Activated CD4-positive, alpha-beta T cell treated with anti-CD3 and anti-CD28 coated beads, Interleukin-2, Interleukin-4, amounts not matched to agents 100 ng/mL and 50 ng/mL, durations not matched to agents 16 hours and 8 hours (primary cell): ENCODE measurements at places on chromosomes 1 and 21.

DNA sequence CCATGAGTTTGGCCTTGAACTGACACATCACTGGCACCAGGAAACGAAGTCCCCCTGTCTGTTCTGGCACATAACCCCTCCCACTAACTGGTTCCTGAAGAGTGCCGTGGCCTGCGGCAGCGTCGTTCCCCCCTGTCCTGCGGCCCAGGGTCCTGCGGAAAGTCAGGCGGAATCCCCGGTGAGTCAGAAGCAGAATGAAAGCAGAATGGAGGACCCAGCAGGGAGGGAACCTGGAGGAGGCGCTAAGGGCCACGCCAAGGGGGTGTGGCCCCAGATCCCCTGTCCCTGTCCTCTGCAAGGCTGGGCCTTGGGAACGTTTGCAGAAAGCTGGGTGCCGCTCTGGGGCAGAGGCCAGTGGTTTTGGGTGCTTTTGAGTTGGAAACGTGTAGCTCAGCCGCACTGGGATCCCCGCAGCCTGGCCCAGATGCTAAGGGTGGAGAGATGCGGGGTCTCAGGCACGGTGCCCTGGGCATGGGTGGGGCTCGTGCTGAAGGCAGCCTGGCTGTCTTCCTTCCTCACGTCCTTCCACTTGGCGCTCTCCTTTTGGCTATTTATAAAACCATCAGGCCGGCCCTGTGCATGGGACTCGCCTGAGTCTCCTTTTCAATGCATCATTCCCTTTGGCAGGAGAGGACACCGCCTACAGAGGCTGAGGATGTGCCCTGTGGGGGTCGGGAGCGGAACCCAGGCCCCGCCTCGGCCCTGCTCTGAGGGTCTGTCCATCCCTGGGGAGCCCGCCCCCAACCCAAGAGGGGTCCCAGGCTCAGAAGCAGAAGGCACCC, 36.2 kb downstream of the TP73 start:
- DNase-seq = no peak

DNA sequence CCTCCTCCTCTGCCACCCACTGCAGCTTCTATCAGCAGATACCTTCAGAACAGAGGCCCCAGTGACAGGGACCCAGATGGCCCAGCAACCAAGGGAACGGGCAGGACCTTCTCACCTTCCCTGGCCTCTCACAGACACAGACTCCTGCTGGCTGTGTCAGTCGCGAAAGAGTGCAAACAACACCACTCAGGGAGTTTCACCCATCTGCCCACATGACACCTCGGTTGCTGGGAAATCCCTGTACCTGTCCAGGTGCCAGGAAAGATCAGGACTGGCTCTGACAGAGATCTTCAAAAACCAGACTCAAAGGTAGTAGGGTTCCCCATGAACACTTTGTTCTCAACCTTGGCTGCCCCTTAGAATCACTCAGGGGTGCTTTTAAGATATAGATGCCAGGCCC, 83.5 kb upstream of the HIVEP3 start:
- DNase-seq = no peak

GRCh38 chr21:39867198-39867650, at the start of gene PCP4:
PCP4 (plus strand) TSS chr21:39867438; CDS start chr21:39867502, 64 bp downstream.
- peak; percentile 46 for DNase-seq

GRCh38 chr1:16979475-16980327, 719 bp downstream of the MFAP2 start:
- DNase-seq = no peak

GRCh38 chr1:204568576-204569315, 52.5 kb downstream of the MDM4 start:
- no peak for DNase-seq
